ENCODE measurements at places on chromosomes 12 and 14.

GRCh38 chr14:50319721-50320120 is 7.6 kb downstream of the DMAC2L start:
- no peak for DNase-seq

DNA sequence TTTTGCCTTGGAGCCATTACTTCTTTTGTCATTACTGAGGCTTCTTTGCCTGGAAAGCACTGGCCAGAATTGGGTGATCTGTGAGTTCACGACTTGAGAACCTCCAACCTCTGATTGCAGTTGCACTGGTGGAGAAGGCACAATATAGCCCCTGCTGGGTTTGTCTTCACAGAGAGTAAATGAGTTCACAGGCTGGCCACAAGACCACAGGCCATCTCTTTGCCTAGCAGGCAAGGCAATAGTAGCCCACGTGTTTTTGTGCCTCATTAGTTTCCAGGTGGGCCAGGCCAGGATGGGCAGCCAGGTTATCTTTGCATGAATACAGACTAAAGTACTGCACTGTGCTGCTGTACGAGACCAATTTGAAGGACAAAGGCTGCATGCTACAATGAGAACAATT is 468.8 kb downstream of the NRXN3 start:
- DNase-seq, result no peak

DNA sequence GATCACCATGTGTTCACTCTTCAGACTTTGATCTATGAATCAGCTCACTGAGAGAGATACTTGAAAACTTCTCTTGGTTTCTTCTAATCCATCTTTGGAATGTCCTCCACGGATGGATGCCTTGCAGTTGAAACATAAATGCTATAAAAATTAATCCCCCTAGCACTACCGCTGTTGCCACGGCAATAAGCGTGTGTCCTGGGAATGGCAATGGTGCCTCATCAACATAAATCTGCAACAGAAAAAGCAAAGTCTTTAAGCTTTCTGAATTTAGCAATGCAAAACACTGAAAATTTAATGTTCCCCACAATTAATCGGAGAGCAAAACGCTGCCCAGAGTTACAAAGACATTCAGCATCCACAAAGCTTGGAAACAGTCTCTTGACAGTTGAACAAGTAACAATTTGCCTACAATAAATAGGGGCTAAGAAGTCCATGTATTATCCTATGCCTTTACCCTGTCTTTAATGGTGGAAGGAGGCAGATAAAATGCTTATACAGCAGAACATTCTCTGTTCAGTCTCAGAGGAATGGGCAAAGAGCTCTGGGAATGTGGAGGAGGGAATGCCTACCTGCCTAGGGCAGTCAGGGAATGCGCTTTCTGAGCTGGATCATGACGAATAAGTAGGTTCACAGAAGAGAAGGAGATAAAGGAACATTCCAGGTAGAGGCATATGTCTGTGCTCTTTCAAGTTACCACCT is 70.9 kb upstream of the PPP4R3A start:
- no peak for DNase-seq

- no peak for DNase-seq
These were observed 5.0 kb upstream of the EPS8 start for GRCh38 chr12:15794196-15794595.

DNA sequence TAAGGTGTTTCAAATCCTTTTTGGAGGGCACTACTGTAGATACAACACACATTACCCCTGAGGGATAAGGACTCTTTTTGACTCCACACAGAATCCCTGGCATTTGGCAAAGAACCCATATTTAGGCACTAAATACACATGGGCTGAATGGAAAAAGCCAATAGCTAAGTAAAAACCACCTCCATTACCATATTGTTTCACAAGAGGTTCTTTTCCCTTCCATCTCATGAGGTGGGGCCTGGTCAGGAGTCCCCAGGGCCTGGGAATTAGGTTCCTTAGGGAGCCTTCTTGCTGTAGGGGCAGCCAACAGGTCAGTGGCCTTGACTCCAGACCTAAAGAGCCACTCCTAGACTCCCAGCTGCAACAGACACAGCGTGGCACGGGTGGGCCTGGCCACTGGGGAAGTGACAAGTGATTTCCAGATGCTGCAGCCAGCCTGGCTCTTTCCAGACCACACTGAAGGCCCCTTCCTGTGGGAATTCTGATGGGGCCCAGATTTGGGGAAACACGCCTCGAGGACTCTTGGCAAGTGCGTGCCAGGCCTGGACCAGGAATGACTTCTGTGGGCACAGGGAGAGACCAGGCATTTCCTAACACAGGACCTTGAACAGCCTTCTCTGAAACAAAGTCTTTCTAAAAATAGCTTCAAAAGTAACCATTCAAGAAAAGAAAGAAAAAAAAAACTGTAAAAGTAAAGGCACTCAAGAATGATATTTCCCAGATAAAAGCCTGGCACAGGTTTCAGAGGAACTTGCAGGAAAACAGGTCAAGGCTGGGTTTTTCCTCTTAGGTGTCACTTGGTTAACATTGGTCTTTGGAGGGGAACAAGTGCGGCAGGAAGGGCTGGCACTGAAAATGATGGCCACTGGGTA is 18.1 kb downstream of the SSH1 start:
- no peak for DNase-seq

- DNase-seq, result no peak
These were observed 3.3 kb downstream of the TMTC2 start for GRCh38 chr12:82690006-82690405.

DNA sequence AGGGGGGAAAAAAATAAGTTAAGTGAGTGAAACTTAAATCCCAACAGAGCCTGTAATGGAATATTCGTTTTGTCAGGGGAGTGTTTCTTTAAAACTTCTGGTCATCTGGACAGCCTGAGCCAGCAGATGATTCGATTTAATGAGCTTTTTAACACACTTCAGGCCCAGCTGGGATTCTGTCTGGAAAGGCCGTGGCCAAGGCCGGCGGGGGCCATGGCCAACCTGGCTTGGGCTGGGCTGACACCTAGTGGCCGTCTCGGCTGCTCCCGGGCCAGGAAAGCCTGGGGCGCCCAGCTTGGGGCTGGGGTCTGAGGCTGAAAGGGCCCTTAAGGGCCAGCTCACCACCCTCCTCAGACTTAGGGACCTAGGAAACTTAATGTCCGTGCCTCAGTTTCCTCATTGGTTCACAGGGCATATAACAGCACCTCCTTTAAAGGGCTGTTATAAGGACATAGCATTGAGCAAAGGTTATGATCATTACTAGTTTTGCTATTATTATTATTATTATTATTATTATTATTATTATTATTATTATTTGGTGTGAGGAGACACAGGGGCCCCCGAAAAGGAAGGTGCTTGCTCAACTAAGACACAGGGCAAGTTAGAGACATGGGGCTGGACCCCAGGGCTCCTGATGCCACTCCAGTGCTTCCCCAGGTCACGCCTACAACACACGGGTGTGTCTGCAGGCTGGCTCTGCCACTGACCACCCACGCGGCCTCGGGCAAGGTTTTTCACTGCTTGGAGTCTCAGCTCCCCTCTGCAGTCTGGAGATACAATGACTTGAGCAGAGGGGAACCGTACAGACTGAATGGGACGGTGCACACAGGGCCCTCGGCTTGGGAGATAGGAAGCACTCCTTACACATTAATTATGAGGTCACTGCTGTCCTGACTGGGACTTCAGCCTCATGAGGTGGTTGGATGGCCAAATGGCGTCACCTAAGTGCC is 84.0 kb downstream of the SYNE3 start:
- DNase-seq, result no peak

DNA sequence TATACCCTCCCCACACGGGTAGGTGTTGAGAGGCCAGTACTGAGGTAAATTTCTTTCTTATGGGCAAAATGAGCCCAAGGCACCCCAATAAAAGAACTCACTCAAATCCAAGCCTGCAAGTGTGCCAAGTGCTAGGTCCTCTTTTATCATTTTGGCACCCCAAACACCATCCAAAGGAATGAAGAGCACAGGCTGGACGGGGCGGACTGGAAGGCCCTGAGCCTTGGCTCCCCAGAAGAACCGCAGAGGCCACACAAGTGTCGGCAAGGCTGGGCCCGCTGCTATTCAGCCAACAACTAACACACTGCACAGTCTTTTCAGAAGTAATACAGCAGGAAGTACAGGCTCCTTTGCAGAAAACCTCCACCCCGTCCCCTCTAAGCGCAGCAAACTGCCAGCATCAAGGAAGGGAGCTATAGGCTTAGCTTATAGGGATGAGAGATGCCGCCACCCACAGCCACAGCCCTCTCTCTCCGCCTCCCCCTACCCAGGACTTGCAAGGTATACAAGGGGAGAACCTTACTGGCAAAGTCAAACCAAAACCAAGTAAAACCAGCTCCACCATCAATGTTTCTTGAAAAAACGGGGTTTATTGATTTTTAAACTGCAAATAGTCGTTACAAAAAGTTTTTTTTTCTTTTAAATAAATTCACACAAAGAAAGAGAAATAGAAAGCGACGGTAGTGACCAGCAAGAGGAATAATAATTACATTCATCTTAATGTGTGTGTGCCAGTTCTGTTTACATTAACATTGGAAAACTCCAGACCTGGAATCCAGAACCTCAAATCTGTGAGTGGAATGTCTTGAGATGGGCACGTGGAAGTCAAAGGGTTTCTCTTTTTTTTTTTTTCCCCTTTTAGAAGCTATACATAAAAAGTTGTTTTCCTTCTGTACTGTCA is 5.5 kb downstream of the ZFP36L1 start:
- DNase-seq, result no peak

- no peak for DNase-seq
These were observed 17.4 kb upstream of the PSMA6 start for GRCh38 chr14:35274805-35275204.

DNA sequence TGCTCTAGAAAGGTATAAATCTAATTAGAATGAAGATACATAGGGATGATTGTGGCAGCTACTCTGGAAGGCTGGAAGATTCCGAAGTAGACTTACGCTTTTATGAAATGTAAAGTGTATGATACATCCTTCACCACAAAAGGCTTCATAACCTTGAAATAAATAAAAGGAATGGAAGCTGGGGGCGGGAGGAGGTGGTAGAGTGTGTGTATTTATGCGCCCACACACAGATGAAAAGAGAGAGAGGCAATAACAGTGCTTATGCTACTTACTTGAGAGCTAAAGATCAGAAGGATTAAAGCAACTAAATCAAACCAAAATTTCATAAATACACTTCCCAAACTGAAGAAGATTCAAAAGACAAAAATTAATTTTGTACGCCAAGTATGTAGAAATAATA is 30.4 kb downstream of the CBX5 start:
- no peak for DNase-seq

DNA sequence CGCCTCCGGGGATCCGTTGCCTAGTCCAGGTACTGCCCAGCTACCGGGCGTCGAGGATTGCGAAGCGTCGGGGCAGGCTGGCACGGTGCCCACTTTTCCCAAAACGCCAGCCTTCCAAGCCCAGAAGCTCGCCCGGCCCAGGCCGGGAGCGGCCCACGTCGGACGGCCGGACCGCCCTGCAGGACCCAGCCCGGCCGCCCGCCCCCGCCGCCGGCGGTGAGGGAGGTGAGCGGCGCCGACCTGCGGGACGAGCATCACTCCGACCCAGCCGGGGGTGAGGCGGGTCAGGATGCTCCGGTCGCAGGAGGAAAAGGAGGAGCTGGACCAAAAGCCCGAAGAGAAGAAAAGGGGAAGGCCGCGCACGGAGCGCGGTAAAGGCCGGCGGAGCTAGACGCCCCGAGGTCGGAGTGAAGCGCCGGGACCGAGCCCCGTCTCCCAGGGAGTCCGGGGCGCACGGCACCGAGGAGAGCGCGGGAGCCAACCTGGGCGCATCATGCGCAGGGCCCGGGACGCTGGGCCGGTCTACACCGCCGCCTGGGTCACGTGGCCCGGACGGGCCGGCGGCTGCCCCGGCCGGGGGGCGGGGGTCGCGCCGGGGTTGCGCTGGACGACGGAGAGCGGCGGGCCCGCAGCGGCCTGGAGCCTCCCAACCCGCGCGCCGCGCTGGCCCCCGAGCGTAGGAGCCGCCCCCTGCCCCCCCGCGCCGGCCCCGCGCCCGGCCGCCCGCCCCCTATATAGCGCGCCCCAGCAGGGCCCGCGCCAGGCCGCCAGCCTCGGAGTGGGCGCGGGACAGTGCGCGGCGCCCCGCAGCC is at the start of gene AQP5:
AQP5 (plus strand) TSS at position 762 of the 812 bp plus-strand sequence. CDS start 146 bp downstream, outside the sequence.
- DNase-seq, result no peak

DNA sequence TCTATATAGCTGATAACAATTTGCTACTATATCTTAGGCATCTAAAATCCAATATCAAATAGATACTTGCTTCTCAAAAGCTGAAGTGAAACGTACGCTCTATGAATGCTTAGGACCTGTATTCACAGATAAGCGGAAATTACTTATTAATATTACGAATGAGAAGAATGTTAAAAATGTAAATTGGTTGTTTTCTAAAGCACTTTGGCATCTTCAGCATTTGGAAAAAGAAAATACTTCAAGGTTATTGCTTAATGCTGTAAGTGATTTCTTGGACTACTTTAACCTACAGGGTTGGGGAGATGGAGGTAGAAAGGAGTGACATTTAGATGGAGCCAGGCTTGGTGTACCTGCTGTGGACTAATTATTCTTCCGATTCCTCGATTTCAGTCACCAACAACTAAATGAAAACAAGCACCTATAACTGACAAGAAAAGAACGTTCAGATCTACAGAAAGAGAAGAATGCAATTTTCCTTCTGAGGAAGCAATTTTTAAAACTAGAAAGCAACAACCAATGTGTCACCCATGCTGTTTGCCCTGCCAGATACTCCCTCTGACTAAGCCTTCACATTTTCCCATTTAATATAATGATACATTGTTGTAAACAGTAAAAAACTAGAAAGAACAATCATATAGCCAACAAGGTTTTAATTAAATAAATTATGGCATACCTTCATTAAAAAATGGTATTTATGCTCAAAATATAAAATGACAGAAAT is 49.3 kb downstream of the SLC25A21 start:
- no peak for DNase-seq

- no peak for DNase-seq
These were observed 7.3 kb downstream of the HOXC5 start for GRCh38 chr12:54040148-54040494.

GRCh38 chr14:77154421-77154820 is 12.8 kb upstream of the ZDHHC22 start:
- no peak for DNase-seq

DNA sequence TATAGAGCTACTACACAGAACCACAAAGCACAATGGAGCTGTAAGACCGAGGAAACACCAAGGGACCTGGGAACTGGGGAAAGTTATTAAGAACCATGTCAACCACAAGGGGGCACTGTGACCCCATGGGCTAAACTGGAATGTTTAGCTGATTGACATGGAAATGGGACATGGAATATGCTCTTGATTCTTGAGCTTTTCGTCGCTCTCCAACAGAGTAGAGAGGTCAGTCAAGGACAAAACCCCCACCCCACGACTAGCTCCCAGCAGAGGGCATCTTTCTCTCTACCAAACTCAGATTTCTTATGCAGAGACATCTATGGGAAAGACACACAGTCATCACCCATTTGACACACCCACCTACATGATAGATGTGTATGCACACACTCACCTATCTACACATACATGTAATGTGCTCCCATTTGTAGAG is 10.1 kb downstream of the NDRG2 start:
- peak; percentile 58 for DNase-seq

- no peak for DNase-seq
These were observed 12.0 kb downstream of the CFAP73 start for GRCh38 chr12:113161415-113162016.

GRCh38 chr14:92224358-92224954 is 98.5 kb upstream of the SLC24A4 start:
- no peak for DNase-seq
